ENCODE measurements at places on chromosomes 2 and 18. TPM values are rescaled to one million over a fixed set of nuclear protein-coding genes. Genes with fewer than 3 reads are reported as not detected.

DNA sequence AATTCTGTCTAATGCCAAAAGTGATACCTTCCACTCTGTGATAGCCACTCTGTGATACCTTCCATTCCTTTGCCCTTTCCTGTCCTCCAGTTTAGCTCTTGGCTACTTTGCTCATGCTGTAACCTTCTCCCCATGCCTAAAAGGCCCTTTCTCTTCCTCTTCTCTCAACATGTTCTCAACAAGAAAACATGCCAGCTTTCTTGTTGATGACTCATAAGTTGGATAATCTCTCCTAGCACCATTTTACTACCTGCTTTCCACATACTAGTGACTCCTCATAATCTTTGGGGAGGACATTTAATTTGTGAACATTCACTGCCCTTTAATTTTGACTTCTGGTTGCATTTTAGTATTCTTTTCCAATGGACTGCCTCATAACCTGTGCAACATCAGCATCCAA lies 55.9 kb upstream of the NT5C1B start:
- no peak for DNase-seq

DNA sequence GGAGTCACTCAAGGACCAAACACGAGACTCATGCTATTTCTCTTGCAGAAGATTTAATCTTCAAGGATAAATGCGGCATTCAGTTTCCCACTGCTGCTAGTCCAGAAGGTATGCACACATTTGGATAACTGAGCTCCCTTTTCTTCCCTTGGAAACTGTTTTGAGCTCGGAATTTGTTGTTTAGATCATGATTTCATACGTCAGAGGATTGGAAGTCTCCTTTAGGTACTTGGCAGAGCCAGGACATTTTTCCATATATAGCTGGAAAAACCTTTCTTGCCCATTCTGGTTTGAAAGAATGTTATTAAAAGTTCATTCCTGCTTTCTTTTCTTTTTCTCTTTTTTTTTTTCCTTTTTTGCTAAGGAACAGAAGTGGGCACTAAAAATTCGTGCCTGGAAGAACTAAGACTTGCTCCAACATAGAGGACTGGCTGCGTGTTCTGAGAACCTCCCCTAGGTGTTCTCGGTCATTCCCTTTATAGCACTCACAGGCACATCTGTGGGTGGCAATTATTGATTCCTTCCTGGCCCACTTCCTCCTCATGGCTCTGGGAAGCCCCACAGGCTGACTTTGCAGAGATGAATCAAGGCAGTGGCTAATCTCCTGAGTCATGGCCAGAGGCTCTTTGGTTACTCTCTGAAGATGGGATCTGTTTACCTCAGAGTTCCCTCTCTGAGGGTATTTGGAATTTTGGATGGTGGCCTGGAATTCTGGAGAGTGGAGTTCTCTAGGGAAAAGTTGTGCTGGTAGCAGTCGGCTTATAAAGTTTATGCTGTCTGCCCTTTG lies 104.8 kb downstream of the PLCL1 start:
- no peak for DNase-seq

- DNase-seq = no peak
Observed at GRCh38 chr2:24883946-24884345, 36.1 kb downstream of the ADCY3 start.

DNA sequence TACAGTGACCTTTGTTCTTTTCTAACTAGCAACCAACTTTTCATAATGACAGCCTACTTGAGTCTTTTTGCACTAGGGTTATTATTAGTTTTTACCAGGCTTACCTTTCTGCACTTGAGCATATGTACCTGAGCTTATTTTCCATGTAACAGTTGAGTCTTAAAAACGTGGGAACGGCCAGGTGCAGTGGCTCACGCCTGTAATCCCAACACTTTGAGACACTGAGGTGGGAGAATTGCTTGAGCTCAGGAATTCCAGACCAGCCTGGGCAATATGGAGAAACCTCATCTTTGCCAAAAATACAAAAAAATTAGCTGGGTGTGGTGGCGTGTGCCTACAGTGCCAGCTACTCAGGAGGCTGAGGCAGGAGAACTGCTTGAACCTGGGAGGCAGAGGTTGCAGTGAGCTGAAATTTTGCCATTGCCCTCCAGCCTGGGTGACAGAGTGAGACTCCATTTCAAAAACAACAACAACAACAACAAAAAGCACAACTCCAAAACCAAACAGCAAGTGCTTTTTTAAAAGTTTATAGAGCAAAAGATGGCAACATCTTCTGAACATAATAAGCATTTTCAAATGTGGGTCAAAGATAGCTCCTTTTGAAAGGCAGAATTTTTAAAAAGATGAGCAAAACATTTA lies 57.1 kb upstream of the CD28 start:
- DNase-seq = no peak

DNA sequence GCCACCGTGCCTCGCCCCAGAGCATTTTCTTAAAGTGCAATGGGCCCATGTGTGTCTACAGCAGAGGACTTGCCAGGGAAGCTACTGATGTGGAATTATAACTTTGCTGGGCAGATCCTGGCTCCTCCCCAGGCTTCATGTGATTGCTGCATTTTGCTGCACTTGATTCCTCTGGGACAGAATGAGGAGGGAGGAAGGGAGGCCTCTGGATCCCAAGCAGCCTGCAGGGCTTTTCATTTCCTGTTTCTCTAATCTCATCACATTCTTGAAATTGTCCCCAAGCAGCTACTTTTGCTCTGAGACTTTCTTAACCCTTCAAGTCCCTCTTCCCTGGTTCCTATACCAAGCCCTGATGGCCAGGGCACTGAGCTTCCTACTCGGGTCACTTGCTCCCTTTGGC lies 134.4 kb upstream of the SEC11C start:
- DNase-seq = no peak

- no peak for DNase-seq
Observed at GRCh38 chr2:158290225-158290624, 166.3 kb downstream of the CCDC148 start.

DNA sequence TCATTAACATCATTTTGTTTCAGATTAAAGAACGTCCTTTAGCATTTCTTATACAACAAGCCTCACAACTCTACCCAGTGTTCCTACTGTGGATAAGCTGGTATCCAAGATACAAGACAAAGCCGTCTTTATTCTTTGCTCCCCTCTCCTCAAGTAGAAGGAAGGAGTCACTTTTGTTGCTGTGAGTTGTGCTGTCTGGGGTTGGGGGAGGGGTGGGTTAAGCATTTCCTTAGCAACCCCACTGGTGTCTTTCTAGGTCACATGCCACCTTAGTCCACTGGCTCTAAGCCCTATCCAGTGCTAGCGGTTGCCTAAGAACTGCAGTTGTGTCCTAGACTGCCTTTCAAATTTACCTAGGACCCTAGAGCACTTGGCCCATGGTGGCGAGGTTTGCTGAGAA lies 155.6 kb upstream of the PIEZO2 start:
- DNase-seq = no peak

The ZDBF2 gene
- total RNA-seq = 2.2 TPM

The NPHP1 gene
- total RNA-seq = 0.60 TPM

The GDF7 gene
- total RNA-seq = 0.20 TPM

The RND3 gene
- total RNA-seq = 41.6 TPM
